GM12878 (cell line): ENCODE measurements at places on chromosomes 4 and X.

DNA sequence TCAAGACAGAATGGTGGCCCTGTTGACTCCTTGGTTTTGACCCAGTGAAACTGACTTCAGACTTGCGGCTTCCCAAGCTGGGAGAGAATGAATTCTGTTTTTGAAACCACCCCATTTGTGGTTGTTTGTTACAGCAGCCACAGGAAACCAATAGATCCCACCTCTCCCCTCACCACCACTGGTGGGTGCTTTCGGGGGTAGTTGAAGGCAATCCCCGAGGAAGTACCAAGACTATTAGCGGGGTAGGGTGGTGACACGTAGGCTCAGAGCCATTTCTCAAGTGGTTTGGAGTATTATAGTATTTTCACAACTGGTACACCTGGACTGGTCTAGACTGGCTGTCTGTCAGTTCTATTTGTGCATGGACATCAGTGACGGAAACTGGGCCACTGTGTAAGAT is 189.1 kb upstream of the RBPJ start:
- DNase-seq, result peak; percentile 89

DNA sequence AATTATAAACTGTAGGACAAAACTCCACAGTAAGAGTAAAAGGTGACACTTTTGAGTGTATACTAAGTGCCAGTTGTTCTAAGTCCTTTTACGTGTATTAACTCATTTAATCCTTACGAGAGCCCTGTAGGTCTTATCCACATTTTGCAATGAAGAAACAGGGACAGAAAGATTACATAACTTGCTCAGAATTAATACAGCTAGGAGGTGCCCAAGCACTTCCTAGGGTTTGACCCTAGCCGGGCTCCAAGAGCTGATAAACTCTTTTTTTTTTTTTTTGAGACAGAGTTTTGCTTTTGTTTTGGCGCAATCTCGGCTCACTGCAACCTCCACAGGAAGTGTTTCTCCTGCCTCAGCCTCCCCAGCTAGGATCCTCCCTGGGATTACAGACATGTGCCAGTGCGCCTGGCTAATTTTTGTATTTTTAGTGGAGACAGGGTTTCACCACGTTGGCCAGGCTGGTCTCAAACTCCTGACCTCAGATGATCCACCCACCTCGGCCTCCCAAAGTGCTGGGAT is 110.4 kb downstream of the UBE2K start:
- no peak for DNase-seq

DNA sequence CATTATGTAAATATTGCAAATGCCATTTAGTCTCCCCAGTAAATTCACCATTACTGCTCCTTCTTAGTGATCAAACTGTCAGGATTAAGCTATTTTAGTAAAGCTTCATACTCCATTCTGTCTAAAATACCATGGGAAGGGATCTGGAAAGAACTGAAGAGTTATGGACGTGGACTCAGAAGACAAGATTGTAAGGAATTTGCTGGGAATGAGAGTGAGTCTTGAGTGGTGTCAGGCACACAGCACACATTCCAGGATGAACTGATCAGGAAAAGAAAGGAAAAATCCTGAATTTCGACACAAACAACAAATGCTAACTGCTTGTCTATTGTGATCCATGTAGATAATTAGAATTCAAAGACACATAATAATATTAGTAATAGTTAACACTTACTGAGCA is 311.0 kb downstream of the CENPC start:
- DNase-seq, result no peak

DNA sequence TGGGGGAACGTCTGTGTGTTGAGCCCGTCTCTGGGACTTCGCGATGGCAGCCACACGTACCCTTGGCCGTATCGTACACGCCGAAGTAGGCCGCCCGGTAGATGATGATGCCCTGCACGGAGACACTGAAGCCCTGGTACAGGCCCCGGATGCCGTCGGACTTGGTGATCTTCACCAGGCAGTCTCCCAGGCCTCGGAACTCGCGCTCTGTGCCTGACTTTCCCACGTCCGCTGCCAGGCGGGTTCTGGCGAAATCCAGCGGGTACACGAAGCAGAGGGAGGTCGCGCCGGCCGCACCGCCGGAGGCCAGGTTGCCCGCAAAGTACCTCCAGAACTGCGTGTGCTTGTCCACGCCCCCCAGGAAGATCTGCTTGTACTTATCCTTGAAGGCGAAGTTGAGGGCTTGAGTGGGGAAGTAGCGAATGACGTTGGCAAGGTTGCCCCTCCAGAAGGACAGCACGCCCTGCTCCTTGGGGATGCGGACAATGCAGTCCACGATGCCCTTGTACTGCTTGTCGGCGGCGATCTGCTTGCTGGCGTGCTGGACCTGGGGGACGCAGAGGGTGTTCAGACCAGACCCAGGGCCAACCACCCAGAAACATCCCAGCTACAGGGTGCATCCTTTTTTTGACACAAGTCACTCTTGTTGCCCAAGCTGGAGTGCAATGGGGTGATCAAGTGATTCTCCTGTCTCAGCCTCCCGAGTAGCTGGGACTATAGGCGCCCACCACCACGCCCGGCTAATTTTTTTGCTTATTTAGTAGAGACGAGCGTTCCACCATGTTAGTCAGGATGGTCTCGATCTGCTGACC is 2.5 kb downstream of the SLC25A6 start:
- DNase-seq, result no peak

GRCh38 chr4:137029026-137029425 is 503.3 kb downstream of the PCDH18 start:
- DNase-seq, result no peak

DNA sequence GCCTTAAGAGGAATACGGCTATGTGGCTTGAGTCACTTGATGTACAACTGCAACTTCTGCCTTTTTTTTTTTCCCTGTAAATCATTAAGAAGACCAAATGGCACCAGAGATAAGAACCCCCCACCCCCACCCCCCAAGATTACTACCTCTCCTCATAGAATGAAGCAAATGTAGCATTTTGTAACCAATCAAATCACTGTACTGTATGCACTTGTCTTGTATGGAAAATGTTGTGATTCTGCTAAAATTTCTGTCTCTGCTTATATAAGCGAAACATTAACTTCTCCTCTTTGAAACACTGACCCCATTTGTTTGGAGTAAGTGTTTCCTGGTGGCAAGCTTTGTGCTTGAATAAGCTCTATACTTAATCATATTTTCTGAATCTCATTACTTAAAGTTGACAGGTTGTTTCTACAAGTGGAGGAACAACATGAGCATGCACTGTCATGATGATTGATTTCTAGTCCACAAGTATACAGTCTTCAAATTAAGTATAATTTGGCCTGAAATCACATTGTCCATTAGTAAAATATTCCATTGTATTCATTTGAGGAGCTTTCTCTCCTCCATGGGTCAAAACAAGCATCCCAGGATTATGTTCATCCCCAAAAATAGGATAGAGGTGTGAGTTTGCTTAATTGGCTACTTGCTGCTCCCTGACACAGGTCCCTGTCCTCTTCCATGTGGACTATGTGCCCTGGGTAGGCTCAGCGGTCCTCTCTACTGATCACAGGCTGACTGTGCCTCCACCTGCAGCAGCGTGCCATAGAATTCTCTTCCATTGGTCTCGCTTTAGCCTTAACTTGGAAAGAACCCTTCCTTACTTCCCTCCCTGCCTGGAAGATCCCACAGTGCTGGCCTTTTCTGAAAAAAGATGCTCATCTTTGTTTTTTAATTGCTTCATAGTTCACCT is 104.0 kb upstream of the BMP2K start:
- DNase-seq, result no peak

DNA sequence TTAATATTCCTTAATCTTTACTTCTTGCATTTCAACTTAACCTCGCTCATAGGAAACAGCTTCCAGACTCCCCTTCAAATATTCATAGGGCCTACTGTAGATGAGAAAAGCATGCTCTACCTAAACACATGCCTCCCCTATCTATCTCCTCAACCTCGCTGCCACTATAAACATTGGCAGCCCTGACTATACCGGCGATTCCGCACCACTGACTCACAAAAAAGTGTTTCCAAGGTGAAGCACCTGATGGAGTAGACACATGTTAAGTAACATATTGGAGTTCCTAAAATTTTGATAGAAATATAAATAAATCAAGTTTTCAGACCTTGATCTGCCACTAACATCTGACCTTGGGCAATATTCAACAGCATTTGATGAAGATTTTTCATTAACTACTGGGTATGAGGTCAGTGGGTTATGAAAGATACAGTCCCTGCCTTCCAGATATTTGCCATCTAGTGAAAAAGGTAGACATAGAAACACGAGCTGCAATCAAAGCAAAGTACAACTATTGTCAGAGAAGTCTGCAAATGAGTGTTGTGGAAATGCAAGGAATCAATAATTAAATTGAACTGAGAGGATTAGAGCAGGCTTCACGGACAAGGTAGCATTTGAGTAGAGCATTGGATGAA is 184.2 kb downstream of the MAML3 start:
- no peak for DNase-seq

- no peak for DNase-seq
Measured at GRCh38 chr4:102825261-102826091, 1.9 kb downstream of the UBE2D3 start.

DNA sequence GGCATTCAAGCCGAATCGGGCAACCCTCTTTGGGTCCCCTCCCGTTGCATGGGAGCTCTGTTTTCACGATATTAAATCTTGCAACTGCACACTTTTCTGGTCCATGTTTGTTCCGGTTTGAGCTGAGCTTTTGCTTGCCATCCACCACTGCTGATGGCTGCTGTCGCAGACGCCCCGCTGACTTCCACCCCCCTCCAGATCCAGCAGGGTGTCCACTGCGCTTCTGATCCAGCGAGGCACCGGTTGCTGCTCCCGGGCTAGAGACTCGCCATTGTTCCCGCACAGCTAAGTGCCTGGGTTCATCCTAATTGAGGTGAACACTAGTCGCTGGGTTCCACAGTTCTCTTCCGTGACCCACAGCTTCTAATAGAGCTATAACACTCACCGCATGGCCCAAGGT is 13.3 kb downstream of the ACOX3 start:
- DNase-seq, result no peak

DNA sequence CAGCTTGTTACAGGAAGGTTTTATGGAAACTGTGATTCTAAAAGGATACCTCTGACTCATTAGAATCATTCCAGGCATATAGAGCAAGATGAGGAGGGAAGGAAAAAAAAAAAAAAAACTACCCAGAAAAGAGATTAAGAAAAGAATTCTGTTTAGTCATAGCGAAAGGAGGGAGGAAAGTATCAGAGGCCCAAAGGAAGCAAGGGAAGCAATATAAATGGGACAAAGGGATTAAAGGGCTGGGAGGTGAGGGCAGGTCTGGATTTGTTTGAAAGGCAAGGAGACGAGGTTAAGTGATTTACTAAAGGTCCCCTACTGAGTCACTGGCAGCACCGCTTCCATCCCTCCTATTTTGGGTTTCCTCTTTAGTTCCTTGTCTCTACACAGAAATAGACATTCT is 88.6 kb upstream of the IL1RAPL1 start:
- no peak for DNase-seq

DNA sequence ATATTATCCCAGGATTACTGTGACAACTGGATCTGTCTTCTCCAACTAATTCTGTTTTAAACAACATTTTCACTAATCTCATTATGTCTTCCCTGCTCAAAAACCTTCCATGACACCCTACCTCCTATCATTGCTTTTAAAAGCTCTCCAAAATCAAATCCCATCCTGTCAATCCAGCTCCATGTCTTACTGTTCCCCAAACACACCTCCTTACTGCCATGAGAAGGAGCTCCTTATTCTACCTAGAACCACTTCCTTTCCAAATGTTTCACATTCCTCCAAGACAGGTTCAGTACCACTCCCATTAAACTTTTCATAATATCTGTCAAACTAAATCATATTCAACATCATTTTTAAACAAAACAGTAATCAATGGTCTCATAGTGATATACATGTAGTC is 66.9 kb upstream of the WDR17 start:
- no peak for DNase-seq

DNA sequence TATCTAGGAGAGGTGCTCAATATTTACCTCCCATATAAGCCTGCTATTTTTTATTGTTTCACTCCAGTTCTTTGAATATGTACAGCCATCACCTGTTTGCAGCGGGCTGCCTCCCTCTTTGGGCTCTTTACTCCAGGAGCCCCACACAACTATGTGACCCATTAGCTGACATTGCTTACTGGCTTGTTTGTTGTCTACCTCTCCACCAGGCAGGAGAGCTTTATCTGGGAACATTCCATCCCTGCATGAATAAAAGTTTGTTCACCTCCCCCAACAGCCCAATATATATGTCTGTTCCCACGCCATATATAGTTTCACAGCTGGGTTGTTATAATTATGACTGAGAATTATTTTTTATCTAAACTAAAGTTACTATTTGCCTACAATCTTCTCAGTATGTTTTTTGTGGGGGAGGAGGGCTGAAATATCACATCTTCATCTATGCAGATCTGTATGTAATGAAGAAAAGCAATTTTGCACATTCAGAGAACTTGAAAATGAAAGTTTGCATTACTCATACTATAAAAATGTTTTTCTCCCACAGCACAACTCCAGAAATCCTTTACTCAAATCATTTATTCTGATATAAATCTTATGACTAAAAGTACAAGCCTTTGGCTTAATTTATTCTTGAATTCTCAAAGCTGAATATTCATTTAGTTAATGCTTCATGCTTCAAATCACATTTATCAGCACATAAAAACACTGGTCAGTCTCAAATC is 61.2 kb upstream of the DAPP1 start:
- DNase-seq, result no peak

- DNase-seq, result no peak
Measured at GRCh38 chr4:15562623-15563022, 92.5 kb downstream of the FBXL5 start.

DNA sequence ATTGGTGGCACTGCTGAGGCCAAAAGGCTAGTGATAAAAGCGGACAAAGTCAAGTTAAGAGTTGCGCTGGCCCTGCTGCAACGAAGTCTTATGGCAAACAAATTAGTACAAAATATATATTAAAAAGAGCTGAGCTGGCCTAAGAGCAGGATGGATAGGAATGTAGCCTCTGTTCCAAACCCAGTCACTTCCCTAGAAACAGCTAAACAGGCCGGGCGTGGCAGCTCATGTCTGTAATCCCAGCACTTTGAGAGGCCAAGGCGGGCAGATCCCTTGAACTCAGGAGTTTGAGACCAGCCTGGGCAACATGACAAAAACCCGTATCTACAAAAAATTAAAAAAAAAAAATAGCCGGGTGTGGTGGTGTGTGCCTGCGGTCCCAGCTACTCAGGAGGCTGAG is 32.4 kb upstream of the UGDH start:
- DNase-seq, result no peak

DNA sequence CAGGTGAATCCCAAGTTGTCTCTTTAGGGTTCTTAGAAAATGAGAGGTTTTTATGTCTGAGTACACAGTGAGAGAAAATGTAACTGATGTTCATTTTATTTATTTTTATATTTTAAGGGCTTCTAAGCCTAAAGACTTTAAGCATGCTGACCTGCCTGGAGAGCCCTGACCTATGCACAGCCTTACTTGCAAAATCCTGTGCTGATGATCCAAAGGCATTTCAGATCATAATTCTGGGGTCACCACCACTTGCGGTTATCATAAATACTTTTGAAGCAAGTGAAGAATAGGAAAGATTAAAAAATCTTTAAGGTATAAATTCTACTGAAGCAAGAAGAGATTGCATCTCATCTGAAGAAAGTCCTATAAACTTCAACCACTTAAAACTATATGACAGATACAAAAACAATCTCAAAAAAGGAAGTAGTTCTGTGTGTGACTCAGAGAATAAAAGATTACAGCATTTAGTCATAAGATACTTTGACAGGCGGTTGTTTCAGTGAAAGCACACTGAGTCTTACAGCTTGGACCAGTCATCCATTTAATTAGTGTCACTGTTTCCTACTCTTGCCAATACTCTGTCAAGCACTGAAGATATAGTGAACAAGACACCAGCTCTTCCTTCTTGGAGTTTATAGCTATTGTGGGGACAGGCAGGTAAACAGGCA is 245.2 kb upstream of the DIPK2B start:
- DNase-seq, result no peak
